Uterus (tissue), 4 donors: ENCODE measurements at places on chromosomes 5 and 9.

DNA sequence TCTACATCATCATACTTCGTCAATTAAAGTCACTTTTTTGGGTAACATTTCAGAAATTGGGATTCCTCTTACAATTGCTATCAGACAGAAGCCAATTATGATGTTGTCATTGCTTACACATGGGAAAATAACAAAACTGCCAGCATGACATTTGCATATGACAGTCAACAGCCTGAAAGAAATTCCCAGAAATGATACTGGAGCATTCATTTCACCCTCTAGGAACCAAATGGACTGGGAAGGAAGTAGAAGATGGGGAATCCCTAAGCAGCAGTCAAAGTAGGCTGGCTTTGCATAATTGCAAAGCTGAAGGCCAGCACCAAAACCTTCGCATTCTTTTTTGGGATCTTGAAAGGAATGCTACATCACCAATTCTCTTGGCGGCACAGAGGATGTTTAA lies 10.7 kb downstream of the HMGCS1 start:
- DNase-seq = no peak

GRCh38 chr9:120381839-120382238 lies 198.1 kb downstream of the CDK5RAP2 start:
- DNase-seq = no peak

- no peak for DNase-seq
Measured at GRCh38 chr5:132417461-132417860, 48.0 kb downstream of the SLC22A5 start.

GRCh38 chr9:133331641-133332380 lies 4.2 kb downstream of the SURF6 start:
- no peak for DNase-seq

GRCh38 chr5:54883374-54884194 lies 101.8 kb downstream of the ESM1 start:
- peak; percentile 64 for DNase-seq

GRCh38 chr5:103259705-103260355 lies 1.3 kb downstream of the MACIR start:
- peak; percentile 27 for DNase-seq

- no peak for DNase-seq
Measured at GRCh38 chr5:38258319-38259061, at the start of gene EGFLAM. TSS of gene EGFLAM (plus strand) at chr5:38258559. CDS start at chr5:38258755, 196 bp downstream.

DNA sequence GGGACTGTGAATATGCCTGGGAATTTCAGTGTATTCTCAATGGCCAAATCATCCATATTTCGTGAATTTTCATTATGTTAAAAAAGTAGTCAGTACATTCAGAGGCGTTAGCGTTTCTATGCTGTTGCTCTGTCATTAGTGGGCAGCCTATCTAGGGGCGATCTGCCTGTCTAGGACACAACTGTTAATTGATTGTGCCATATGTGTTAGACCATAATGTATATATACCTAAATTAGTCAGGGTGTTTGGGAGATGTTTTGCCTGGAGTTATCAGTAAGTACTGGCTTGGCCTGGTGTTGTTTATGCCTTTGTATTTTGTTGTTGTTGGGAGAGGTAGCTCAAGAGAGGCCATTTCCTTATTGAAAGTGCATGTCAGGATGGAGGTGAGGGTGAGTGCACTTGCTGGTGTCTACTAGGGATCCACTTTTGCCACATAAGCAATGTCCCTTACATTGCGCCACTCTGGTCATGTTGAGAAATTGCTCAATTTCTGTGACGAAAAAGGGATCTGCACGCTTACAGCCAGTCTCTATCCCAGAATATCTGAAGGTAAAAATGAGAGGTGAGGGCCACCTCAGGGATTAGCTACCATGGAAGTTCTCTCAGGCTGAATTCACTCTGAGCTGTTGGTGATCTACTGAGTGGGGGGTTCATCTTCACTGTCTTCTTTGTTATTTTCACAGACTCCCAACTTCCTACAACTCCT lies 123.3 kb downstream of the ST8SIA4 start:
- no peak for DNase-seq

- no peak for DNase-seq
Measured at GRCh38 chr9:28981129-28981528, 1407.8 kb upstream of the C9orf72 start.

DNA sequence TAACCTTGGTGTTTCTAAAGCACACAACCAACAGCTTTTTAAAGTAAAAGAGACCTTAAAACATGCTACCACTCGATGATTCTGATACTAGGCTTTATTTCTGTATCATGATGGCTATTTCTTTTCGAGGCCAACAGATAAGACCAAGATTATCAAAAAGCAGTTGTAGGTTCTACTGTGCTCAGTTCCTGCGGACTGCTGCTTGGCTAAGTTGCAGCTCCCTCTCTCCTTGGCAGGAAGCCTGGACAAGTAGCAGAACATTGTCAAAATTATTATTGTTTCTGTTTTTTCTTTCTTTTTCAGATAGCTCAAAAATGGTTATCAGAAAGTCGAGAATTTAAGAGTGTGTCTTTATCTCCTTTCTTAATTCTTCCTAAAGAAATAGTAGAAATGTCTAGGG lies 607.6 kb downstream of the PTPRD start:
- no peak for DNase-seq

- no peak for DNase-seq
Measured at GRCh38 chr5:7225826-7226225, 170.1 kb upstream of the ADCY2 start.

GRCh38 chr5:14790220-14790619 lies 81.4 kb downstream of the ANKH start:
- no peak for DNase-seq

DNA sequence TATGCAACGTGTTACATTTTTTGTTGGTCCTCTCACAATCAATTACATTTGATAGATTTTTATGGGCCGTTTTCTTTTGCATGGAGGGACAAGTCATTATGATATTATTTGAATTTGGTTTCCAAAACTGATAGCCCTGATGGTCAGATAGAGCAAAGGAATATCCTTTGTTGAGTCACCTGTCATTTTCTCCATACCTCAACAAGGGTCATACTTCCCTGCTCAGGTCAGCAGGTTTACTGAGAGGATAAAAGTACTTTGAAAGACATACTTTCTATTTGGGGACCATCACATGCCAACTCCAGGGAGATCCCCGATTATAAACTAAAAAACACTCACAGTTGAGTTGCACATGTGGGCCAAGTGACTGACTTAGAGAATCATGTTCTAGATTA lies 132.9 kb downstream of the SUSD1 start:
- no peak for DNase-seq

- no peak for DNase-seq
Measured at GRCh38 chr5:152514827-152515397, 109.8 kb upstream of the NMUR2 start.

GRCh38 chr9:33180526-33181184 lies 13.5 kb upstream of the B4GALT1 start:
- DNase-seq = no peak

- DNase-seq = no peak
Measured at GRCh38 chr9:32969270-32969669, 32.2 kb downstream of the APTX start.

GRCh38 chr5:31965227-31965626 lies 208.9 kb downstream of the GOLPH3 start:
- no peak for DNase-seq

- no peak for DNase-seq
Measured at GRCh38 chr9:13467157-13467556, 187.7 kb upstream of the MPDZ start.

GRCh38 chr9:82170866-82171265 lies 182.3 kb downstream of the SPATA31D1 start:
- DNase-seq = no peak

GRCh38 chr9:108664309-108665255 lies 191.2 kb downstream of the ACTL7B start:
- DNase-seq = no peak

GRCh38 chr5:79235261-79235633 lies 684 bp upstream of the JMY start:
- DNase-seq = no peak

DNA sequence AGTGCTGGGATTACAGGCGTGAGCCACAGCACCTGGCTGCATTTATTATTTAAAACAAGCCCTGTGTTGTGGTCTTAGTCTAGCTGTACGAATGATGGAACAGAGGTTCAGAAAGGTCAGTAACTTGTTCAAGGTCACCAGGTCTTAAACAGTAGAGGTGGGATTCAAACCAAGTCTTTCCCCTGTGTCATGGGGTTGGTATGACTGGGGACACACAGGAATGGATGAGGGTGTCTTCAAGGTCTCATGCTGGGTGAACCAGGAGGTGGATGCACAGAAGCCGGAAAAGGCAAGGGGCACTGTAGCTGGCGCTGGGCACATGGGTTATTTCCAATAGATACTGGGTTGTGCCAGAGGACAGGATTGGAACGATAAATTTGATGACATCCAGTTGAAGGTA lies 32.2 kb upstream of the TJP2 start:
- DNase-seq = no peak

GRCh38 chr9:107942291-107942690 lies 452.7 kb upstream of the KLF4 start:
- DNase-seq = no peak

- no peak for DNase-seq
Measured at GRCh38 chr5:149439899-149440542, 60.9 kb upstream of the IL17B start.

GRCh38 chr5:5420251-5420650 lies 2.2 kb upstream of the ICE1 start:
- DNase-seq = no peak

- no peak for DNase-seq
Measured at GRCh38 chr5:72634444-72634843, 127.2 kb upstream of the ZNF366 start.

GRCh38 chr9:123686131-123686828 lies 243.6 kb downstream of the DENND1A start:
- DNase-seq = no peak

DNA sequence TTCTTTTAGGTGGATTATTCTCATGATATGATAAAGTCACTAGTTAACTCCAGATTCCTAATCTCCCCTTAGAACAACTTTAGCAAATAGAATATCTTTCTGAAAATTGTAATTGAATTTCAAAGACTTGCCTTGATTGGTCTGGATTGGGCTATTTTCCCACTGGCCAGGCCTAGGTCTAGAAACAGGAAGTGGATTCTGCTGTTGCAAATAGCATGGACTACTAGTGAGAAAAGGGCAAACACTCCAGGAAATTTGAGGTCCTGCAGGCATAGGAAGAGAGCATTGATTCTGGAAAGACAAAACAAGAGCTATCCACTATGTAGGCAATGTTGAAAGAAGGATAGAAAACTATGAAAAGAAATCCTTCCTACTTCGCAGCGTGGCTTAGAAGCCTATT lies 113.4 kb downstream of the KCTD16 start:
- DNase-seq = no peak

DNA sequence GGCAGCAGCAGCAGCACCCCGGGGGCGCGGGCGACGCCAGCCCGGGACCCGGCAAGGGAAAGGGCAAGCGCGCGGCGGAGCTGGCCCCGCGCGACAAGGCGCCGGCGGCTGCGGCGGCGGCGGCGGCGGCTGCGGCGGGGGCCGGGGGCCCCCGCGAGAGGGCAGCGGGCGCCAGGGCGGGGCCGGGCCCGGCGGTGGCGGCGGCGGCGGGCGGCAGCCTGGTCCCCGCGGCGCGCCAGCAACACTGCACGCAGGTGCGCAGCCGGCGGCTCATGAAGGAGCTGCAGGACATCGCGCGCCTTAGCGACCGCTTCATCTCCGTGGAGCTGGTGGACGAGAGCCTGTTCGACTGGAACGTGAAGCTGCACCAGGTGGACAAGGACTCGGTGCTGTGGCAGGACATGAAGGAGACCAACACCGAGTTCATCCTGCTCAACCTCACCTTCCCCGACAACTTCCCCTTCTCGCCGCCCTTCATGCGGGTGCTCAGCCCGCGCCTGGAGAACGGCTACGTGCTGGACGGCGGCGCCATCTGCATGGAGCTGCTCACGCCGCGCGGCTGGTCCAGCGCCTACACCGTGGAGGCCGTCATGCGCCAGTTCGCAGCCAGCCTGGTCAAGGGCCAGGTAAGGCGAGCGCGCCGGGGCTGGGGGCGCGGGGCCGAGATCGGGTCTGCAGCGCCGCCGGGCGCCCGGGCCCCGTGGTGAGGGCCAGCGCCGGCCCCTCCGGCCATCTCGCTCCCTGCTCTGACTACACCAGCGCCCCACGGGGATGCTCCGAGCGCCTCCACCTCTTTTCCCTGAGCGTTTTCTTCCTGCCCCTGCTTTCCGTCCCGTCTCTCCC lies at the start of gene UBE2QL1:
Gene UBE2QL1, plus strand, starts transcription at position 238 of the 843 bp plus-strand sequence. Its CDS starts 35 bp downstream, at position 273.
- no peak for DNase-seq

DNA sequence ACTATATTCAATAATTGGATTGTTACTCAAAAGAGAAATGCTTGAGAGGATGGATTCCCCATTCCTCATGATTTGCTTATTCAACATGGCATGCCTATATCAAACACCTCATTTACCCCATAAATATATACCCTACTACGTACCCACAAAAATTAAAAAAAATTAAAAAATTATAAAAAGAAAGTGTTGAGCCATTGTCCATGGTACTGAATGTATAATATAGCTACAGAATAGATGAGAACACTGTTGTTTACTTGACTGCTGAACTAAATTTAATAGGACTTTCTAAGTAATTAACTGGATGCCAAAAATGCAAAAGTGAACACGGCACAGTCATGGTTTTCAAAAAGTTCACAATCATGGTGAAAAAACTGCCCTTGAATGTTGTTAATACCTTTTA lies 725.8 kb downstream of the KCTD16 start:
- no peak for DNase-seq

DNA sequence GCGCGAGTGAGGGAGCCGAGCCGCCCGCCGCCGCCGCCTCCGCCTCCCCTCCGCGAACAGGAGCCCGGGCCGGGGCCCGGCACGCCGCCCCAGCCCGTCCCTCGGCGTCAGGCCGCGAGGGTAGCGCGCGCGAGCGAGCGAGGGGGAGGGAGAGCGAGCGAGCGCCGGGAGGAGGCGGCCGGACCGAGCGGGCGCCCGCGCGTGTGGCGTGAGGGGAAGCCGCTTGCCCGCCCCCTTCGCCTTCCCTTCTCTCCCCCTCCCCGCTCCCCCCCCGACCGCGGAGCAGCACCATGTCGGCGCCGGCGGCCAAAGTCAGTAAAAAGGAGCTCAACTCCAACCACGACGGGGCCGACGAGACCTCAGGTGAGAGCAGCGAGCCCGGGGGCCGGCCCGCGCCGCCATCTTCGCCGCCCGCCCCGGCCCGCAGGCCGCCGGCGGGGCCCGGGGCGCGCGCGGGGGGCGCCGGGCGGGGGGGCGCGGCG lies 312 bp downstream of the SET start:
- no peak for DNase-seq

DNA sequence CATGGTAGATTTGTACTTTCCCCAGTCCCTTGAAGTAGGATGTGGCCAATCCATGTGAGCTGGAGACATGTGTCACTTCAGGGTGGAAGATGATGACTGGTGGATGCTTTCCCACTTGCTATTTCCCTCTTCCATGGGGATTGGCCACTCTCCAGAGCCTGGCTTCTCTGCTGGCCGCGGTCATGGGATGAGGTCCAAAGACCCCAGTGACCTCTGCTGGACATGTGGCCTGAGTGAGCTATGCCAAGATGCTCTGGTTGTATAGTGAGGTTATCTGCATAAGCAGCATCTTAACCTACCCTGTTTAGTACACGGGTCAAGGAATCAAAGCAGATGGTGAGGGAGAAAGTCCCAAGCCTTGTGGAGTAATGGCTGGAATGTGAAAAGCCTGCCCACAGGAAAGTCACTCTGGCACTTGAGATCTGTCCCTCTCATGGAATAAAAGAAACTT lies 47.1 kb downstream of the SH3PXD2B start:
- DNase-seq = no peak
